ENCODE measurements at places on chromosomes 5 and 9.

DNA sequence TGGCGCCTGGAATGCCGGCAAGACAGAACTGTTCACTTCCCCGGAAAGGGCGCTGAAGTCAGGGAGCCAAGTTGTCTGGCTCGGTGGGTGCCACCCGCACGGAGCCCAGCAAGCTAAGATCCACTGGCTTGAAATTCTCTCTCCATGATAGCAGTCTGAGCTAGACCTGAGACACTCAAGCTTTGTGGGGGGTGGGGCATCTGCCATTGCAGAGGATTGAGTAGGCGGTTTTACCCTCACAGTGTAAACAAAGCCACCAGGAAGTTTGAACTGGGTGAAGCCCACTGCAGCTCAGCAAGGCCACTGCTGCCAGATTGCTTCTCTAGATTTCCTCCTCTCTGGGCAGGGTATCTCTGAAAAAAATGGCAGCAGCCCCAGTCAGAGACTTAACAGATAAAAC, 277.4 kb downstream of the SLCO4C1 start:
- no peak for DNase-seq

DNA sequence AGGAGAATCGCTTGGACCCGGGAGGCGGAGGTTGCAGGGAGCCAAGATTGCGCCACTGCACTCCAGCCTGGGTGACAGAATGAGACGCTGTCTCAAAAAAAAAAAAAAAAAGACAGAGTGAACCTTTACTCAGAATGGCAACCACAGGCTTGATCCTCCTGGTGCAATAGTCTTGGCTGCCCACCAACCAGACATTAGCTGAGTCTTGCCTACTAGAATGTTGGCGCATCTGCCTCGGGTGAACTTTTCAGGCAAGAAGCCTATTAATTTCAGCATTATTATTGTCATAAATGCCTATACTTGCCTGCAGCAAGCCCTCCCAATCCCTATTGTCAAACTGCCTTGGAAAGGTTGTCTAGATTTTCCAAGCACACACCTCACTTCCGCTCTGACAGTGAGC, 4.2 kb downstream of the SERINC5 start:
- DNase-seq: no peak

- no peak for DNase-seq
These were observed 64.5 kb upstream of the PIP5K1B start for GRCh38 chr9:68640421-68641089.

GRCh38 chr9:101457003-101457402, 21.4 kb upstream of the ALDOB start:
- no peak for DNase-seq

DNA sequence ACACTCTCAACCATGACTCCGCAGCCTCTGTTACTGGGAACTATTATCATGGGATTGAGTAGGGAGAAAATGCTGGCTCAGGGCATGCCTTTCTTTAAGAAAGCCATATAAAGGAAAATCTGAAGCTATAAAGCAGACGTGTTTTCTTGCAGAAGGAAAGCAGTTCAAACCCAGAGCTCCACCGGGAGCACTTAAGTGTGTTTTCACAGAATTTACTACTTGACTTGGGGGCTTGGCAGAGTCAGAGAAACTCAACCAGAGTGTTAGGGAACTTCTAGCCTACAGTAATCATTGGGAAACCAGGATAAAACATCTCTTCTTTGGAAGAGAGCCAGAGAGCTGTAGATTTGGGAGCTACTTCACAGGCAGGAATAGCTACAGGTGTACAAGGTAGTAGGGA, 283.4 kb upstream of the ADRA1B start:
- no peak for DNase-seq

DNA sequence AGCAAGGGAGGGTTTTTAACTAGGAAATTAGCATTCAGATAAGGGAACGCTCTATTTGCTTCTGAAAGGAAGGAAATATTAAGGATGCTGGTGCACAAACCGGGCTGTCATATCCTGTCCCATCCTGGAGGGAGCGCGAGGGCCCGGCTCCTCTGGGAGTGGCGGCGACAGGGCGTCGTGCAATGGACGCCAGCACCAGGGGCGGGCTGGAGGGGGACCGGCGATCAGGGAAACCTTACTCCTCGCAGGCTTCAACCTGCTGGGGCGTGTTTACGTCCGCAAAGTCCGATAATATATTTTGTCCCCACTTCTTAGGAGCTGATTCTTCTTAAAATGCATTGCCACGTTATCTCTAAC, 197.1 kb upstream of the TBCA start:
- DNase-seq: no peak

GRCh38 chr9:78811622-78812276, 514.8 kb downstream of the PSAT1 start:
- DNase-seq: no peak

All from AG09319 (cell line).